Motor neuron (in vitro differentiated cells): ENCODE measurements at places on chromosomes 7 and 10. TPM values are rescaled to one million over a fixed set of nuclear protein-coding genes. Genes with fewer than 3 reads are reported as not detected.

The ABCA13 gene
- total RNA-seq, result 38.2 and 64.5 TPM in 2 replicates

The DEPP1 gene
- 14.2 and 15.7 TPM in 2 replicates for total RNA-seq

The MYL10 gene
- not detected in 2 replicates for total RNA-seq

The NUP205 gene
- total RNA-seq, result 26.2 and 30.4 TPM in 2 replicates

The GUSB gene
- 48.5 and 50.2 TPM in 2 replicates for total RNA-seq

The DNAJB6 gene
- 138 and 149 TPM in 2 replicates for total RNA-seq

The VAX1 gene
- total RNA-seq, result 0.52 and 0.90 TPM in 2 replicates

The TRIM4 gene
- total RNA-seq, result 37.9 and 39.0 TPM in 2 replicates

The SPDYE1 gene
- 0.27 and 0.38 TPM in 2 replicates for total RNA-seq

The MRC1 gene
- 0.07 TPM in 1 of 2 replicates, not detected in the other for total RNA-seq

The AKR1C8 gene
- total RNA-seq, result 0.43 and 0.92 TPM in 2 replicates

The NXPH1 gene
- 1.4 TPM in 1 of 2 replicates, not detected in the other for total RNA-seq

The VWDE gene
- total RNA-seq, result 0.22 TPM in 1 of 2 replicates, not detected in the other

The AKR1C1 gene
- total RNA-seq, result 24.4 and 26.3 TPM in 2 replicates

The UCN3 gene
- total RNA-seq, result 0.25 TPM in 1 of 2 replicates, not detected in the other

The SLC18A3 gene
- total RNA-seq, result 3.5 and 7.3 TPM in 2 replicates

The NUTM2E gene
- 0.09 TPM in 1 of 2 replicates, not detected in the other for total RNA-seq

The MYH16 gene
- total RNA-seq, result 0.14 TPM in 1 of 2 replicates, not detected in the other

The TEX47 gene
- not detected in 2 replicates for total RNA-seq

The CYP3A7 gene
- total RNA-seq, result 0.32 TPM in 1 of 2 replicates, not detected in the other

The ELN gene
- total RNA-seq, result 1.0 and 1.8 TPM in 2 replicates
